ENCODE measurements at places on chromosomes 2 and 18.
A peak's percentile ranks its signal among the peaks of the same experiment; 100 is the strongest.

GRCh38 chr2:64371727-64372126, 82.2 kb upstream of the LGALSL start:
- DNase-seq, result no peak

GRCh38 chr2:238702276-238703052, 145.4 kb upstream of the TWIST2 start:
- no peak for DNase-seq

GRCh38 chr2:128611421-128612320, 293.0 kb upstream of the HS6ST1 start:
- DNase-seq, result no peak

DNA sequence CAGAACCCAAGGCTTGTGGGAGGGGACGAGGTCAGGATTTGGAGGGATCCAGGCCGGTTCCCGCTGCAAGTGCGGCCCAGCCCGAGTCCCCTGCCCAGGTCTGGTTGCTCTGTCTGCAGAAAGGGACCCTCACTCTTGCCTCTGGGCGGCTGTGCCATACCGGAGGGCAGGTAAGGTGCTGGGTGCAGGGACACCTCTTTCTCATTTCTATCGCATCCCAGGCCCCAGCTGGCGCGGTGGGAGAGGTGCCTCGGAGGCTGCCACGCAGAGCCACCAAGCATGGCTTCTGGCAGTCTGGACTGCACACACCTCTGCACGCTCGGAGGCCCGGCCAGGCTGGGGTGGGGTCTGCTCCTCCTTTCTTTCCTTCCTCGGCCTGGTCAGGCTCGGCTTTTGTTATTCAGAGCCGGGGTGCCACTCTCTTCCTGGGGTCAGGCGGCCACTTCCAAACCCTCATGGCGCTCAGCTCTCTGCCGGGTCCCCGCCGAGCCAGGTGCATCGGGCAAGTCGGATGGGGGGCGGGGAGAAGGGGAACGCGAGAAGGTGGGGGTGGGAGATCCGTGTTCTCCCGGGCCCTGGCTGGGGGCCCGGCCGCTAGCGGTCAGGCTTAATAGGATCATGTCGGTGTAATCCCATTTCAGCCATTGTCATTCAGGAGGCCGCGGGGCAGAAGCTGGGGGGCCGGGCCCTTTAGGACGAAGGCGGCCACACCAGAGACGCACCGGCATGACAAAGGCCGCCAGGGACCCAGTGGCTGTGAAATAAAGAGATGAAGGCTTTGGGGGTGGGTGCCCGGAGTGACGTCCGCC, 9.0 kb downstream of the GBX2 start:
- DNase-seq, result no peak

- DNase-seq, result peak; percentile 11
Observed at GRCh38 chr2:10500601-10501361, 52.7 kb upstream of the ODC1 start.

- DNase-seq, result no peak
Observed at GRCh38 chr2:143347271-143347695, 218.1 kb downstream of the ARHGAP15 start.

GRCh38 chr18:48821251-48821590, 129.5 kb downstream of the SMAD7 start:
- DNase-seq, result no peak

DNA sequence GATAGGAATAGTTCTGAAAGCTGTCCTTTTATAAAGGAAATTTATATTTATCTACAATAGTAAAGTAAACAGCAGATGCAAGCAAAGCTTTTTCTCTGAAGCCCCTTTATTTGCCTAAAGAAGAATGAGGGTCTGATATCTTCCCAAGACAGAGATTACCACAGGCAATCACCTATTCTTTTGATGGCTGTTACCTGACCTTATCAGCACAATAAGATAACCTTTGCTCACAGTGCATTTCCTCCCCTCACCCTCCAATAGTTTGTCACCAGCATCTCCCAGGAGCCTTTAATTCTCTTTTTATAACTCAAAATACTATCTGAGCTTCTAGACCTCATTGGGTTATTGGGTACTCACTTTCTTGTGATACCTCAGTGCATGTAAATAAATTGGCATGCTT, 6.5 kb upstream of the CFAP221 start:
- DNase-seq, result no peak
